ENCODE measurements at places on chromosomes 11 and 22.

- peak; percentile 17 for DNase-seq
These were observed at the start of gene SEZ6L for GRCh38 chr22:26169315-26170111. SEZ6L (plus strand) TSS chr22:26169462; CDS start chr22:26169670, 208 bp downstream.

- no peak for DNase-seq
These were observed 240.6 kb downstream of the ETS1 start for GRCh38 chr11:128346804-128347203.

DNA sequence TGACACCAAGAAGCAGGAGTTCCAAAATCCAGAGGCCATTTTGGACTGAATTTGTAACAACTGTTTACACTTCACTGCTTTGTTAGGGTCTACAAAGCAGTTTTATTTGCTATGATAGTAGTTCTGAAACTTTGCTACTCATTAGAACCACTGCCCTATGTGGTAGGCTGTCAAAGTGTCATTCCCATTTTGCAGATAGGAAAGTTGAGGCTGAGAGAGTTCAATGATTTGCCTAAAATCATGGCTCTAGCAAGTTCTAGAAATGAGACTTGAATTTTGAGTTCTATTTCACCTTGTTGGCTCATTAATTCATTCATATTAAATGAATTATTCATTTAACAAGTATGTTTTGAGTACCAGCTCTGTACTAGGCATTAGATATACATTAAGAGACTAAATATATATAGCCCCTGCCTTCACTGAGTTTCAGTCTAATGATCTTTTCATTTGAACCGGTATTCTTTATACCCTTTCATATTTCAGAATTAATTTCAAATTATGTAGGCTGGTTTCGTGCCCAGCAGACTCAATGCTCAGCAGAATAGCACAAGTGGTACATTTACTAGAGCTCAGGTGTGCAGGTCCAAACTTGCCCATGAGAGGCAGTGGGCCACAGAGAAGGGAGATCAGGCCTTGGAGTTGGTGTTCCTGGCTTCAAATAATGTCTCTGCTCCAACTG lies 93.5 kb downstream of the ME3 start:
- DNase-seq, result no peak

GRCh38 chr11:130706572-130706971 lies 209.7 kb downstream of the SNX19 start:
- no peak for DNase-seq

DNA sequence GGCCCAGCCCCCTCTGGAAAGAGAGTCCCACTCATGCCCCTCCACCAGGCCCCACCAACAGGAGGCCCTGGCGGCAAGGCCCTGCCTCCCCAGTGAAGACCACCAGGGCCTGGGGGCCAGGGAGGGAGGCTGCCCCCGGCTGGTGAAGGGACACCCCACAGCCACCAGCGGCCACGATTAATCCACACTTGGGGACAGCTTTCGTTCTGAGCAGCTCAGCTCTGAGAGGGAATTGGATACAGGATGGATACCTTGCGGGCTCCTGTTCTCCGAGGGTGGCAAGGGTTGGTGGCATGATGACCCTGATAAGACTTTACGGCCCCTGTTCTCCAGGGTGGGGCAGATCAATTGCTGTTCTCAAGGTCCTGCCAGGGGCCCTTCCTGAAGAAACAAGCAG lies 6.9 kb upstream of the NLRP6 start:
- no peak for DNase-seq

DNA sequence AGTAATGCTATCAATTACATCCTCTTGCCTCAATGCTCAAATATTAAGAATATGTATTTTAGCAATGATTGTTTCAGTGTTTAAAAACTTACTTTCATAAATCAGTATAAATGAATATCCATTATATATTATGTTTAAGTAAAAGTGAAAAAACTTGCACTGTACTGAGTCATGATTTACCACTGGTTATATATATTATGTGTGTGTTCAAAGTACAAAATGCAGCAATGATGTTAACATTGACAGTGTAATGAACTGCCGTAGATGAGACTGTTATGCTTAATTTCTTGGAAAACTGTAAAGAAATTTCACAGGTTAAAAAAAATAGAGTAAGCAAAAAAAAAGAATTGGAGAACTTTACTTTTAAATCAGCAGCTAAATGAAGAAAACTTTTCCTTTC lies 8.7 kb downstream of the LIN7C start:
- no peak for DNase-seq

DNA sequence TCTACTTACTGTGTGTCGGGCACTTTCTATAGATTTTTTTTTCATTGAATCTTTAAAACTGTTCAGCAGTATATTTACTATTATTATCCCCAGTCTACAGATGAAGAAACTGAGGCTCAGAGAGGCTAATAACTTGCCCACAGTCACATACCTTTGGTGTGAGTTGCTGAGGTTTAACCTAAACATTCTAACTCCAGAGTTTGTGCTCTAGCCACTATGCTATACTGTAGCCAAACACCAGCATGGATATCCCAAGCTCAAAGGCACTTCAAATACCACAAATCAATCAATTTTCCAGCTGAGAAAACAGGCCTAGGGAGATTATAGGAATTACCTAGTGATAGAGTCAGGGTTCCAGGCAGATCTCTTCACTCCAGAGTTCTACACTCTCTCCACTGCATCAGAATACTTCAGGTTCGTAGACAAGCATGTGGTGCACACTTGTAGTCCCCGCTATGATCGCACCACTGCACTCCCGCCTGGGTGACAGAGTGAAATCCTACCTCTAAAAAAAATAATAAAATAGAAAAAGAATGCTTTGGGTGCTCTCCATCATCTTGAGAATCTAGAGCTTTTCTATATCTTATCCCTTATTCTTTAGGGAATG lies 20.4 kb upstream of the UPB1 start:
- no peak for DNase-seq

GRCh38 chr22:36183446-36183845 lies 18.2 kb downstream of the APOL4 start:
- DNase-seq, result no peak

DNA sequence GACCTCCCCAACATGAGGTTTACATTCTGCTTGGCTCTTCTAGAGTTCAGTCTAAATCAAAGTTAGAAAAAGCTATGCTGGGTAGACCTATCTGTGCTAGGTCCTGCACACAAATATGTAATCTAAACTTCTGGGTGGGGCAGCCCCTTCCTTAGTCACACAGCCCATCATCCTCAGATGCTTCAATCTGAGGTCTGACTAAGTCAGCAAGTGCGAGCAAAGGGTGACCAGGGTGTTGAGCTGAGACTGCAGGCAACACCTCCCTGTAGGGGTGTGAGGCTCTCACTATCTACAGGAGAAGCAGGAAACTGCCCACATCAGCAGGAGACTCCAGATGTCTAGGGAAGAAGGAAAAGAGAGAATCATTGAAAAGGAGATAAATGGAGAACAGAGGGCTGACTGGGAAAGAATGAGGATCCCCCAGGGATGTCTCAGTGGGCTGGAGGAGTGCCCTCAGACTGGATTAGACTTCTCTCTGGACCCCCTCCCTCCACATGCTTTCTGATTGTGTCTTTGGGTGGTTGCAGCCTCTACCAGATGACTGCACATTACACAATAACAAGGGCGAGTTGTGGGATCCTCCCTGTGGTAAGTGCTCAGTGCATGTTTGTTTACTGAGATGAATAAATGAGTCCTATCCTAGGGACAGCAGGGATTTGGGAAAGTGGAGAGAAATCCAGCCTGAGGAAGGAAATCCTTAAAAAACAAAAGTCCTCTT lies 266.2 kb upstream of the PLET1 start:
- no peak for DNase-seq

DNA sequence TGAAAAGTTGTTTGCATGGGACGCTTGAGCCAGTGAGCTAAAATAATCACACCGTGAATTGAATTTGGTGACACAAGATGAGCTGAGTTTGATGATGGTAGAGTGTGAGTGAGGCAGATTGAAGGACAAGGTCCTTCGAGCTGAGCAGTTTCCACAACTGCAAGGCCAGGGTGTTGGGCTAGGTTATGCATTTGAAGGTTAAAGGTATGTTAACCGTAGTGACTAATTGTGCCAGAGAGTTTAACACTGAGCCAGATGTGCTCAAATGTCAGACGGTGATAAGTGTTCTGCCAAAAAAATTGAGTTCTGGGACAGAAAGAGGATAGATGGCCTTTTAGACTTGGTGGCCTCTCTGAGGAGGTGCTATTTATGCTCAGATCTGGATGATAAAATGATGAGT lies 89.5 kb downstream of the FAM83F start:
- DNase-seq, result no peak

DNA sequence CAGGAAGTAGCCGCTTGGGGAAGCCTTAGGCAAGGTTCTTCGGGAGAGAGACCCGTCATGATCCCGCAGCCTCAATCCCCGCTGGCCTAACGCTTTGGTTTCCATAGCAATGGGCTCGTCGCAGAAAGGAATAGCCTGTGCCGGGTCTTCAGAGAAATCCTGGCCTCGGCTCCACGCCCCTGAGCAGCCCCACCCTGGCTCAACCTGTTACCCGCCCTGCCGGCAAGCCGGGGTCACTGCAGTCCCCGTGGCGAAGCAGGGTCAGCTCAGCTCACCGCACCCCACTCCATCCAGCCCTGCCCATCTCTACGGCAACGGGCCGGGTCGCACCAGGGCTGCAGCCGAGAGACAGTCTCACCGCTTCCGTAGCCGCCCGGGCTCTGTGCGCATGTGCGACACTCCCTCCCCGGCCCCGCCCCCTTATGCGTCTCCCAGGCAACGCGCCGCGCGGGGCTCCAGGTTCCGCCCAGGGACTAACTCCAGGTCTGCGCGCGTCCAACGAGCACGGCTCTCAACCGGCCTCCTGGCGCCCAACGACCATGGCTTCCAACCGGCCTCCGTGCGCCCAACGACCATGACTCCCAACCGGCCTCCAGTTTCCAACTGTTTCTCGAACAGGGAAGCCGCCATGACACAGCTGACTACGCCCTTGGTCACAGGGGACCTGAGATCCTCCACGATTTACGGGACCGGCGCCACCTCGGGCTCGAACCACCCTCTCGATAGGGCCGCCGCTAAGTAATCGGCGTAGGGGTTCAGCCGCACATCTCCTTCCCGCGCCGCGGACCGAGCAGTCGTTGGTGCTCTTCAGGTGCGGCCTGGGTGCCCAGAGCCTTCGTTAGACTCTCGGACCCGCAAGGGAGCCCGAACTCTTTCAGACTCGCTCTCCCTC lies at the start of gene DUSP18:
TSS of gene DUSP18 (minus strand) at position 382 of the 892 bp plus-strand sequence. CDS start 3,872 bp downstream, outside the sequence.
- peak; percentile 90 for DNase-seq

GRCh38 chr11:107991868-107992414 lies 16.8 kb upstream of the CUL5 start:
- DNase-seq, result no peak

- DNase-seq, result no peak
These were observed 283.4 kb downstream of the TBC1D22A start for GRCh38 chr22:47045691-47046410.

DNA sequence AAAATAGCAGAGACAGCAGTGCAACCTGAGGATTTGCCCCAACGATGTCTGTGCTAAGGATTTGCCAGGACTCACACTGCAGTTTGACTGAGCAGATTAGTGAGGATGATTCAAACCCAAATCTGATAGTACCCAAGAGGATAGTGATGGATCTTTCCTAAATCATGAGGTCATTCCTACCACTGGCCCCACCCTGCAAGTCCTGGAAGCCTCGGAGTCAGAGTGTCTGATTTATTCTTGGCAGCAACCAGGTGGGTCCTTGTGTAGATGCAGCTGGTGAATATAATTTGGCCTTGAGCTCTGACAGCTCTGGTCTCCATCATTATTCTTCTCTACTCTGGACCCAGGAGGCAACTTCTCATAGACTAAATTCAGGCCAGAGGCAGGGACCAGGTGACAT lies 179.3 kb upstream of the RAG2 start:
- no peak for DNase-seq

GRCh38 chr11:115705200-115705599 lies 201.0 kb upstream of the CADM1 start:
- DNase-seq, result no peak

DNA sequence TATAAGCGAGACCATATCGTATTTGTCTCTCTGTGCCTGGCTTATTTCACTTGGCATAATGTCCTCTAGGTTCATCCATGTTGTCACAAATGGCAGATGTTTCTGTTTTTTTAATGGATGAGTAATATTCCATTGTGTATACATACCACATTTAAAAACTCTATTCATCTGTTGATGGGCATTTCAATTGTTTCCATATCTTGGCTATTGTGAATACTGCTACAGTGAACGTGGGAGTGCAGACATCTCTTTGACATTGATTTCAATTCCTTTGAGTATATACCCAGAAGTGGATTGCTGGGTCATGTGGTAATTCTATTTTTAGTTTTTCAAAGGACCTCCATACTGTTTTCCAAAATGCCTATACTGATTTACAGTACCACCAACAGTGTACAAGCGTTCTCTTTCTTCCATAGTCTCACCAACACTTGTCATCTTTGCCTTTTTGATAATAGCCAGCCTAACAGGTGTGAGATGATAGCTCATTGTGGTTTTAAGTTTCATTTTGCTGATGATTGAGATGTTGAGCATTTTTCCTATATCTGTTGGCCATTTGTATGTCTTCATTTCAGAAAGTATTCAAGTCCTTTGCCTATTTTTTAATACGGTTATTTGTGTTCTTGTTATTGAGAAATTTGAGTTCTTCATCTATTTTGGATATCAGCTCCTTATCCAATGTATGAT lies 194.7 kb upstream of the E2F8 start:
- DNase-seq, result no peak

- DNase-seq, result no peak
These were observed 149.0 kb downstream of the CEP164 start for GRCh38 chr11:117476531-117477142.

DNA sequence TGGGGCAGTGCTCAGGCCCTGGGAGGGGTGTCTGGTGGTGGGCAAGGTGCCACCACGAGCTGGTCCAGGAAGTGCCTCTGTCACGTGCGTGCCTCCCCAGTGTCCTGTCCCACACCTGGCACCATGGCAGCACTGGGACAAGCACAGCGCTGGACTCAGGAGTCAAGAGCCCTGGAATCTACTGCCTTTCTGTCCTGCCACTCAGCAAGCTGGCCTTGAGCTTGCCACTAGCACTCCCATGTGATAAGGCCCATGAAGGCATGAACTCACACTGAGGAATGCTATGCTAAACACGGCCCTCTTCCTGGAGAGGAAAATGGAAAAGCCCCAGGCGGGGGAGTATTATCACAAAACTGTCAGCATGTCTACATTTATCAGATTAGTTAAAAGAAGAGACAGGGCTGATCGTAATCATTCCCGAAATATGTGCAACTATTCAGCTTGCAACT lies 50.7 kb upstream of the SLC35C1 start:
- no peak for DNase-seq

DNA sequence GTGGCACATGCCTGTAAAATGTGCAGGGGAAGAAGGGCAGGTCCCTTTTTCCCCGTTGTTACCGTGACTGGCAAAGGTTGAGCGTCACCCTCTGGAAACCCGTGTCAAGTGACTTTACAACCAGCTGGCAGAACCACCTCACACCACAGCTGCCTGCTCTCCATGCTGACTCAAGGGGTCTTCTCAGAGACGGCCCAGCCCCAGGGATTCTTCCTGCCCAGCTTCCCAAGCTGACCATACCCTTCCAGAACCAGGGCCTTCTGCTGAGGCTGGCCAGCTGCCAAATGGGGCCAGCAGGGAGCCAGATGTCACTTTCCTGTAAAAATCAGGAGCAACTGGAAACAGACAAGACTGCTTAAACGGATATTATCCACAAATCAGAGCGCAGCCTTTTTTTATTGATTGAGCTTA lies 6.3 kb downstream of the PC start:
- no peak for DNase-seq

Data from renal pelvis (tissue), 12 donors.